ENCODE measurements at places on chromosomes 1 and 21.

DNA sequence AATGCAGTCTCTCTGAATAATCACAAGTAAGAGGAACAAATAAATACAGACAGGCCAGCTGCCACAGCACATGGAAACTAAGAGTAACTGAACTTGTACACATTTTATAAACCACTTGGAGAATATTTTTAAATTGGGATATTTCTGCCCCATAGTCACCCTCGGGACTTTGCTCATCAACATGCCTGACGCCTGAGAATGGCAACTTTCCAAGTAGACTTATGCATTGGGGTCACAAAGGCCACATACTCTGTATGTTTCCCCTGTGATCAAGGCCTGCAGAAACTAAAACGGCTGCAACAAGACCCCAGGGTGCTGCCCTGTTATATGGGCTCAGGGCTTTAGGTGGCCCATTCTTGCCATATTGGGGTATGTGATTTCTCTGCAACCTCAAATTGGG is 38.3 kb upstream of the GJA5 start:
- DNase-seq, result no peak

DNA sequence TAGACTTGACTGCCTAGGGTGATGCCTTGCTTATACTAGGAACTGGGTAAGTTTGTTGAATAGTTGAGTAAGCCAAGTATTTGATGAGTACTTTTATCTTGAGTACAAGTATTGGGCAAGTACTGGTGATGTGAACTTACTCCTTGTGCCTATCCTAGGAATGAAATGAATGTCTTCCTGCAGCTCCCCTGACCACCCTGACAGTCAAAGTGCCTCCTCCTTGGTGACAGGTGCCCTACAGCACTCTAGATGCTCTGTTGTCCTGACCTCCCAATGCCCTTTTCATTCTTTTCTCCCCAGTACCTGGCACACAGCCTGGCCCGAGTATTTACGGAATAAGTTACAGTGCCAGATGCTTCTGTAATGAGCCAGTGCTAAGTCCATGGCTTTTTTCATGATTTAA is 25.5 kb downstream of the PCSK9 start:
- DNase-seq, result no peak

DNA sequence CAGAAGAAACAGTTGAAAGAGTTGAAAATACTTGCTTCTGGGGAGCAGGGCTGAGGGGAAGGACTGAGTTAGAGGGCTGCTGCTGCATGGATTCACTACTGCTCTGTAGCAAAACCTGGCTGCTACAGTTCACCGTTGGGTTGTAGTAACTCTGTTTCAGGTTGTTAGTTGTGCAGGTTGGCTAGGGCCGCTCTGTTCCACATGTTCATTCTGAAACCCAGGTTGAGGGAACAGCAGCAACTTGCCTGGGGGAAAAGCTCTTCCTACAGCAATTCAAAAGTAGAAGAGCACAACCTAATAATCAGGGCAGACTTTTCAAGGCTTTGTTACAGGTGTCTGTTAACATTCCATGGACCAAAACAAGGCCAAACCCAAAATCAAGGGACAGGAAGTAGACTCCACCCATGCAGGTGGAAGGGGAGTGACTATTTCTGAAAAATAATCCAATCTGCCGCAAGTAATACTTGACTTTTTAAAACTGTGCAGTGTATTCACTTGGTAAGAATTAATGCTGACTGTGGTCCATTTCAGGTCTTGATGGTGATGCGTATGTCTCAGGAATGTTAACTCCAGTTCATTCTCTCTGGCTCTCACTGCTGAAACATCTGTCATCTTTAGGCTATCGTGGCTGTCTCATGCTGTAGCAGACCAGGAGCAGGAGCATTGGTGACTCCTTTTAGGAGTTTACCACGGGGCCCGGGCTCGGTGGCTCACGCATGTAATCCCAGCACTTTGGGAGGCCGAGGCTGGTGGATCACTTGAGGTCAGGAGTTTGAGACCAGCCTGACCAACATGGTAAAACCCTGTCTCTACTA is 5.1 kb upstream of the PARK7 start:
- no peak for DNase-seq

- DNase-seq, result peak; percentile 96
Measured at GRCh38 chr1:9626201-9626608, 25.3 kb upstream of the PIK3CD start.

GRCh38 chr1:116164150-116164549 is 53.0 kb downstream of the MAB21L3 start:
- DNase-seq, result no peak

- peak; percentile 76 for DNase-seq
Measured at GRCh38 chr1:175373786-175374623, 181.4 kb upstream of the KIAA0040 start.

DNA sequence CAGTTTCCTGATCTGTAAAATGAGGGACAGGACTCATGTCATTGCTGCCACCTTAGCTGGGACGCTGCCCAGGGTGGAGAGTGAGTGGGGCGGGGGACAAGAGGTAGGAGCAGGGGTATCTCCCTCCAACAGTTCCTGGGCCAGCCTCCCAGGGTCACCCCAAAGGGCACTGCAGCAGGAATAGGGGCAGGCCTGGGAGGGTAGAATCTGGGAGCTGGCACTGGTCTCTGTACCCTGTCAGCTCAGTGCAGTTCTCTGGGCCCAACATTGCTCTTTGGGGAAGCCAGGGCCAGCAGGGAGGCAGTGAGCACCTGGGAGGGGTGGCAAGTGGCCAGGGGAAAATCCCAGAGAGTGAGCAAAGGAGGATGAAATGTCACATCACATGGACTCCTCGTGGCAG is 55.8 kb downstream of the ELK4 start:
- no peak for DNase-seq

DNA sequence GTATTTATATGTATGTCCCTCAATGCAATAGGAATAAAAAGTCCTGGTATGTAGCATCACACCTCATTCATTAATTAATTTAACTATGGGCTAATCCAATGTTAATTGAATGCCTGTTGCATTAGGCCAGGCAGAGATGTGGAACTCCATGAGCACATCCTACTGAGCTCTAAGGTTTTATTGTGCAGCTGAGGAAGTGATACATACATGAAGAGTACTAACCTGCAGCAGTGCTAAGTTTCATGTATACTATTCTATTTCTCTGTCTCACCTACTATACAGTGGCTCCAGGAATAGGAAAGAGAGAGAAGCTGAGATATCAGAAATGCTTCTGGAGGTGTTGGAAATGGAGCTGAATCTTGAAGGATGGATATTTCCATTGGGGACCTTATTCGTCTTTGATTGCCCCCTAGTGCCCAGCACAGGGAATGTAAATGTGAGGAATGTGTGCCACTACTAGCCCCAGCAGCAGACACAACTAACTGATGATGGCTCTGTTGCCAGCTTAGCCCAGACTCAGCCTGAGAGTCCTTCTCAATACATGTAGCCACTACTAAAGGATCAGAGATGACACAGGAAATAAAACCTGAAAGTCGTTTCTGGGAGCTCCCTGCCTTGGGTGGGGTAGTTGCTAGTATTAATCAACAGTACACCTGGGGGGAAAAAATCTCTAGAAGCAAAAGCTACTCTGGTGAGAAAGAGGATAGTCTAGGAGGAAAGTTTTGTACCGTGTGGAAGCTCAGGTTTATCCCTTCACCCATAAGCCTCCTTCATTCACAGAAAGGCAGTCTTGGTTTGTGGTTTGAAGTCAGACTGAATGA is 173.3 kb upstream of the FOXD3 start:
- peak; percentile 48 for DNase-seq

DNA sequence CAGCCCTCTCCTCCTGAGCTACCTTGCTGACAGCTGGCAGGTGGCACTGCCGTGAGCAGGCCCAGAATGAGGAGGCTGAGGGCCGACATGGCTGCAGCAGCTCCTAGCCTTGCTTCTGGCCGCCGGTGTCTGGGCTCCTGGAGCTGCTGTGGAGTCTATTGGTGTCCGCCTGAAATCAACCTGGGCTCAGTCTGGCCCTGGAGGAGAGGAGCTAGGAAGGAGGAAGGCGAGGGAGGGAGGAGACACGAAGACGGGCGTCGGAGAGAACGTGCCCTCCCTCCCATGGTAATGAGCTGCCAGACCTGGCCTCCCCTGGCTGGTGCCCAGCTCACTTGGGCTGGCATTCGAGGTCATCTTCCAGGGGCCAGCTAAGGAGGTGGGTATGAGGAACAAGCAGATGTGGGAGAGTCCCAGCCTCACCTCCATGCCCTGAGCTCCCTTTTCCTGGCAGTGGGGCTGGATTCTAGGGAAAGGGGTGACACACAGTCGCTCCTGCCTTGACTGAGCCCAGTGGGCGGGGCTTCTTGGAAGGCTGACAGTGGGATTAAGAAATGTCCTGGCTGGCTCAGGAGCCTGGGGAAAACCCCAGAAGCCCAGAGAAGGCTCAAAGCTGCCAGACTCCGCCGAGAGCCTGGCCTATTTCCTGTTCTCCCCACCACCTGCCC is at the start of gene PDZK1IP1:
Gene PDZK1IP1 (minus strand): TSS at position 193 of the 665 bp plus-strand sequence. CDS start 104 bp downstream, at position 89.
- DNase-seq, result no peak

- no peak for DNase-seq
Measured at GRCh38 chr21:22679207-22679606, 1681.0 kb downstream of the NCAM2 start.

DNA sequence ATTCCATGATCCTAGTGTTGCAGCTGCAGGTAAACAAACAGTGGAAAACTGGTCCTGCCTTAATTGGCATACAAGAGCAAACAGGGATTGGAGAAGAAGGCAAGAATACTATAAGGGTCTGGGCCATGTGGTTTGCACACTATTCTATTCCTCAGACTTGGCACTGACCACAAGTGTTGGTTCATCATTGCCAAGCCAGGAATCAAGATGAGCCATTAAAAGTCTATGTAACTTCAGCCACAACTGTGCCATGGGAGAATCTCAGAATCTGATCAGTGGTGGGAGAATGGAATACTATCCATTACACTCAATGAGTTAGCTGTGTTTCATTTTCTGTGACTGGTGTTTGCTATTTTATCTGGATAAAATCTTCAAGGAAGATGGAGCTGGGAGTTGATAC is 26.2 kb upstream of the FCER1A start:
- no peak for DNase-seq

DNA sequence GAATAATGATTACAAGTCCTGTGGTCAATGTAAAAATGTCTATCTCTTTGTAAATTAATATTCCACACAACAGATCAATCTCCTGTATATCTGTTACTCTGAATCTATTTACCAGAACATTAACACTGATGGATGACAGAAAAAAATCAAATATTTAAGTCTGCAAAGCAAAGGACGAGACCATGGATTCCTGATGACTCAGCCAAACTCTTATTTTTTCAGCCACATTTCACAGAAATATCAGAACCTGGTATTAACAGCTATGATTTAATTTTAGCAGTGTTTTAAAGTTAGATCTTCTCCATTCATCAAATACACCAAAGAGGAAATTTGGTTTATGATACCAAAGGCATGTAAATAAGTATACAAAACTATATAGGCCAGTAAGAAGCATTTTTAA is 46.1 kb downstream of the FAF1 start:
- no peak for DNase-seq

- DNase-seq, result no peak
Measured at GRCh38 chr1:219833214-219833815, 95.0 kb downstream of the SLC30A10 start.

- no peak for DNase-seq
Measured at GRCh38 chr1:61436491-61437120, 288.3 kb downstream of the TM2D1 start.

GRCh38 chr1:7940745-7941436 is at the start of gene TNFRSF9:
TNFRSF9 (minus strand) TSS chr1:7940839; CDS start chr1:7939994, 845 bp downstream.
- DNase-seq, result no peak

GRCh38 chr21:28336314-28336713 is 656.4 kb downstream of the LTN1 start:
- peak; percentile 25 for DNase-seq

- DNase-seq, result no peak
Measured at GRCh38 chr1:211632808-211633523, 42.5 kb downstream of the NEK2 start.

- DNase-seq, result no peak
Measured at GRCh38 chr21:44994047-44994694, 54.3 kb downstream of the SLX9 start.

- DNase-seq, result no peak
Measured at GRCh38 chr1:1461721-1462317, 9.7 kb upstream of the ATAD3B start.

GRCh38 chr1:26874896-26875295 is 11.9 kb downstream of the SFN start:
- no peak for DNase-seq

- DNase-seq, result no peak
Measured at GRCh38 chr1:41696381-41696780, 211.9 kb upstream of the EDN2 start.

GRCh38 chr1:28606771-28607170 is 14.7 kb downstream of the RAB42 start:
- no peak for DNase-seq

Data from NAMALWA (cell line).